NCI-H1105 (cell line): ENCODE measurements at places on chromosomes 2 and 18.

DNA sequence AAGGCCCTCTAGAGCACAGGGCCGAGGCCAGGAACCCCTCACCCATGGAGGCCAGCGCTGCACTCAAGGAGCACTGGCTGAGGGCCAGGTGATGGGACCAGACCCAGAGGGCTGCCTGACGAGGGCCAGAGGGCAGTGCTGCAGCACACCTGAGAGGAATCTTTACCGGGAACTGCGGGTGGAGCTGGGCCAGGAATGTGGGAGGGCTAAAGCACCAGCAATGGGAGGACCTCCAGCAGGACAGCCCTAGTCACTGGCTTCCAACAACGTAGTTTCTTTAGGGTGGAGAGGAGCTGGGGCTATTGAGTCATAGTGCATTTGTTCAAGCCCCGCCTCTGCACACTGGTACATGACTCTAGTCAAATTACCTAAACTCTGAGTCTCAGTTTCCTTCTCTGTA lies 143.4 kb downstream of the TMEM17 start:
- DNase-seq, result no peak

DNA sequence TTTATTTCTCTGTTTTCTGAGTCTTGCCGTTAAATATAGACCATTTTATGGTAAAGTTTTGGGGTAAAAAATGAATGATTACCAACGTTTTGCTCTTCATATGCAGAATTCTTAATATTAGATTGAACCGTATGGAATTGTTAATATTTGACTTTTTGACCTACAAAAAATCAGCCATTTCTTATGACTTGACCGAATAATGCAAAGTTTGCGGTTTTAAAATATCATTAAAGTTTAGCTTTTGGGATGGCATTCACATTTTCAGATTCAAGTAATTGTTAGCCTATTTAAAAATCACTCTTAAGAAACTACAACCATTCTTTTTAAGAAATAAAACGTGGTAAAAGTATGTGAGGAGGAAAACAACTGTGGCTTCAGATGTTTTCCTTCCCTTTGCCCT lies 138.0 kb downstream of the HAUS1 start:
- no peak for DNase-seq

DNA sequence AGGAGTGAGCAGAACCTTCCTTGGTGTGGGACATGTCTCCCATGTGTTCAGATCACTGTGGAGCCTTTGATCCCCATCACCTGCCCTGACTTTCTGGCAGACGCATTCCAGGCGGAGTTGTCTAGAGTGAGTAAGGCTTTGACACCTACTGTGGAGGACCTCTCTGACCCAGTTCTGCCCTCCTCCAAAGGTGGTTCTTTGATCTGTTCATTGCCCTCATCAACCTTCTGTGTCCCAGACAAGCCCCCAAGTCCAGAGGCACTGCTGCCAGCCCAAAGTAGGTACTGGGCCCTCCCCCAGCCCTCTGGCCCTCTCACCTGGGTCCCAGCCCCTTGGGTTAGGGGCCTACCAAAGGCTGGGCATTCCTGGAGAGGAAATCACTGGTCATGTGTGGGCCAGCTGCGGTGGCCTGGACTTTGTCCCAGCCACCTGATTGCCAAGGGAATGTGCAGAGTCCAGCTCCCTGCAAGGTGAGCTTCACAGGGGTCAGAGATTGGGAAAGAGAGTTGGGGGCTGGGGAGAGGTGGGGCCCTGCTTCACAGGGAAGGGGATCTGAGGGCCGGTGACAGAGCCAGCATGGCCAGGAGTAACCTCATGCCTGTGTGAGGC lies 12.1 kb upstream of the FAHD2A start:
- DNase-seq, result no peak

GRCh38 chr2:60962528-60962927 lies 55.0 kb upstream of the PEX13 start:
- no peak for DNase-seq

DNA sequence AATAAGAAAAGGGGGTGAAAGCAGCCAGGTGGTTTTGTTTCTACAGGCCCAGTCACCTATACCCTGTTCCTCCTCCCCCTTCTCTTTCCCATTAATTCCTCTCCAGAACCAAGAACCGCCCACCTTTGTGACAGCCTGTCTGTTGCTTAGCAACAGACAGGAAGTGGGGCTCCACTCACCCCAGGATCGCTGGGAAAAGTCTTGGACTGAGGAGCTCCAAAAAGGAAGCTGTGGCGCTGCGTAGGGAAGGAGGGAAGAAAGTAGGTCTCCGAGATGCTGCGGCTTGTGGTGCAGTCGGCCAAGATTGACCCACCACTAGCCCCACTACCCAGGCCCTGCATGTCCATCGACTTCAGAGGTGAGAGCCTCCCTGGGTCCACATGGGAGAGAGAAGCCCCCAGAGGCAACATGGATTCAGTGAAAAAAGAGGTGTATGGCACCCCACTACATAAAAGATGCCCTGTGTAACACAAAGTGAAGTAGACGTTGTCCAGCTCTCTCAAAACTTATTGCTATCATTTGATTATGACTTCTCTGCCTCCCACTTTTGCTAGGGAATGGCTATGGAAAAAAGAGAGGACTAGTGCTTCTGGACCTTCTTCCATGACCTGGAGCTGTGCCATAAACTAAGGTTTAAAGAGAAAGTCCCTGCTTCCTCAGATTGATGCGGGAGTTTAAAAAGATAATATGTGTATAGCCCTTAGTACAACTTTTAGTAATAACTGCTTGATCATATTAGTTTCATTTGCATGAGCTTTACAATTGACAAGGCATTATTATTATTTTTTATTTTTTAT lies at the start of gene FER1L5:
Gene FER1L5, plus strand, starts transcription at position 201 of the 797 bp plus-strand sequence. Its CDS starts 73 bp downstream, at position 274.
- DNase-seq, result no peak

GRCh38 chr2:8633186-8633734 lies 48.6 kb upstream of the ID2 start:
- DNase-seq, result no peak

- DNase-seq, result no peak
Observed at GRCh38 chr2:217108575-217109027, 248.7 kb upstream of the TNP1 start.

- DNase-seq, result no peak
Observed at GRCh38 chr2:38722271-38723061, 28.7 kb downstream of the SRSF7 start.

- no peak for DNase-seq
Observed at GRCh38 chr2:217729421-217730053, 273.3 kb downstream of the TNS1 start.

DNA sequence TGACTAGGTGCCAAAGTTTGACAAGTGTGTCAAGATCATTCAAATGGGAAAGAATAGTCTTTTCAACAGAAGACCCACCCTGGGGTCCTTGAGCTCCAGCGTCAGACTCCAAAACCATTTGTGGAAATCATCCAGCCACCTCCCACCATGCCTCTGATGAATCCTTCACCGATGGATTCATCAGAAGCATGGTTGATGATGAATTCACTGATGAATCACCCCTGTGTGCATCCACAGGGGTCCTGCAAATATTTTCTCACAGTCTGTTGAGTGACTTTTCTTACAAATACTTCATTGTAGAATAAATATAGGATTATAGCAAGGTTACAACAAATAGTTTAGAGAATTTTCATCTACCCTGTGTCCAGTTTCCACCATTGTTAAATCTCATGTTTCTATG lies 4.3 kb downstream of the UGT1A9 start:
- DNase-seq, result no peak

DNA sequence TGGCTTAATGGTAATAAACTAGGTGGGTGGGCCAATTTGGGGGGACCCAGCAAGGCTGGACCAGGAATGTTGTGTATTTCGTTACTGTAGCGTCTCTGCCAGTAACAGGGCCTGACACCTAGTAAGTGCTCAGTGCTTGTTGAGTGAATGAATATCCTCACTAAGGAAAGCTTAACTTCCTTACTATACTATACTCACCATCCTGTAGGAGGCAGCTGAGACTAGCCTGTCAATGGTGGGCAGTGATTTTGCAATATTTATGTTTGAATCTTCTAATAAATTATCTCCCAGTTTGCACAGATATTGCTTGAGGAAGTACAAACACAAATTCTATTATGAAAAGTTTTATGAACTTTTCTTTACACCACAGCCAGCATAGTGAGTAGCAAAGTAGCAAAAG lies 370.7 kb upstream of the SYT4 start:
- no peak for DNase-seq

- DNase-seq, result no peak
Observed at GRCh38 chr2:12314127-12314760, 402.5 kb upstream of the TRIB2 start.

GRCh38 chr2:170113168-170113894 lies 64.6 kb upstream of the MYO3B start:
- DNase-seq, result no peak

- DNase-seq, result no peak
Observed at GRCh38 chr2:160010361-160011145, 51.9 kb downstream of the PLA2R1 start.

GRCh38 chr2:219437141-219437540 lies 2.5 kb downstream of the SPEG start:
- DNase-seq, result no peak

DNA sequence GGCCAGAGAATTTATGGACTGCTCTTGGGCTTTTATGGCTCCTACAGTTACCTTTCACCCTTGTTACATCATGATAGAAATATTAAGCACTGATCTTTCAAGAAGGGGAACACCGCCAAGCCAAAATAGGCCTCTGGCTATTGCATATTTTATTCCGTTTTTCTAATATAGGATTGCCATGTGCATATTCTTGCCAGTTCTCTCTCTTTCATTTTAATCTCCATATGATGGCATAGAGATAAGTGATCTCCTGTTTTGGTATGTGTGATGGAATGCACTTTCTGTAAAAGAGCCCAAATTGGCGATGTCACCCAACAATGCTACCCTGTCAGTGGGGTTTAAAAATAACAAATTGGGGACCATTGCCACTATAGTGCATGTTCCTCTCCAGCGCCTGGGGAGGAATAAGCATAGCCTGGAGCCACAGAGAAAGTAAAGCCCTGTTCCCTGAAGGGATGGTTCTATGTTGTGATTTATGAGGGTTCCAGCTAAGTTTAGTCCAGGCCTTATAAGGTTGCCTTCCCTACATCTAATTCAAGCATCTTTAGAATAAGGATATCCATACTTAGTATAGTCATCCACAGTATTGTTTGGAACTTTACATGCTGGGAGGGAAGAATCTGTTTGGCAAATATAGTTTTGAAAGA lies 26.9 kb downstream of the CMPK2 start:
- no peak for DNase-seq

- DNase-seq, result no peak
Observed at GRCh38 chr2:67645280-67646138, 248.4 kb downstream of the ETAA1 start.

DNA sequence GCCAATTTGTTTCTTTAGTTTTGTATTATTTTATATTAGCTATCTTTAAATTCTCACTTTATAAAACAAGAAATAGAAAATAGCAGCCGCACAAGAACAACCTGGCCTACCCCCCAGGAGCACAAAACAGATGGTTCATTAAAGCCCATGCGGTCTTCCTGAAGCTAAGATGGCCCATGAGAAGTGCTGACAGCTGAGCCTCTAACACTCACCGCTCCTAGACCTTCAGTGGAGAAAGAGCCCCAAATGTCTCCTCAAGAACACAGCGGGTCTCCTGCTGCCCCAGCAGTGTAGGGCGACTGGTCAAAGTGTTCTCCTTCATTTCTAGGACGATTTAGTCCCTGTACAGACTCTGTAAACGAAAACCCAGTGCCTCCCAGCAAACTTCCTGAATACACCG lies 45.1 kb downstream of the LPIN2 start:
- DNase-seq, result no peak

DNA sequence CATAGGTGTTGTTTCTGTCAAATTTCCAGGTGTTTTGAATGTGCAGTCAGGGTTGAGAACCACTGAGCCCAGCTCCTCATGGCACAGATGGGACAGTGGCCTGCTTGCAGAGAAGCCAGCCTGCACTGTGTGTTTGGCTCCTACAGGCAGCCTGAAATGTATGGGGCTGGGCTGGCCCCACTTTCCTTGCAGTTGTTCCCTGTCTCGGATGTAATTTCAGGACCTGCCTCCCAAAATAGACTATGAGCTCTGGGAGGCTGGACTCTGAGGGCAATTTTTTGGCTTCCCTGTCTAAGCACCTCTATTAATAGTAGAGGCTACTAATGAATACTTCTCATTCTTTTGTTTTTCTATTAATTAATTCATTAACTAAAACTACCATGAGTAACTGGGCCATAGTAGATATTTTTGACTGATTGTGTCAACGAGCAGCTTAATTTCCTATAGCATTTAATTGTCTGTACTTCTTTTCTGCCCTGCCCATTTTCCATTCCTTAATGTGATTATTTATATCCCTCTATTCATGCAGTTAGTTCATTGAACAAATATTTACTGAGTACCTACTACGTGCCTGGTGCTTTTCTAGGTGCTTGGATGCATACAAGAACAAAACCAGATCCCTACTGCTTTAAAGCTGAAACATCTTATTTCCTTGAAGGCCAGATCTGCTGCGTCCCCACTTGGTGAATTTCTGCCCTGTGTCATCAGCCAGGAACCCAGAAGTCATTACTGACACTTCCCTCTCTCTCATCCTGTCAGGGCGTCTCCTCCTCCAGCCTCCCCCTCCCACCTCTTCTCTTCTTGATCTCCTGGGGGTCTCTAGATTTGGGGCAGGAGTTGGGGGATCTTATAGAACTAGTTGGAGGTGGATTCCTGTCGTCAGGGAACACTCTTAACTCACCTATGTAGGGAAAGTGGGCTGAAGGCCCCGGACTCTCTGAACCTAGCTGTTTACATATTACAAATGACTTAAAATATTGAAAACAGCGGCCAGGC lies 16.3 kb downstream of the DYSF start:
- no peak for DNase-seq

GRCh38 chr18:58026395-58026794 lies 17.6 kb upstream of the NEDD4L start:
- DNase-seq, result no peak

- no peak for DNase-seq
Observed at GRCh38 chr2:142467321-142467720, 336.5 kb upstream of the LRP1B start.

GRCh38 chr2:17788773-17789172 lies 27.5 kb upstream of the MSGN1 start:
- DNase-seq, result no peak

- DNase-seq, result no peak
Observed at GRCh38 chr2:201152517-201152916, 30.4 kb upstream of the CASP10 start.

DNA sequence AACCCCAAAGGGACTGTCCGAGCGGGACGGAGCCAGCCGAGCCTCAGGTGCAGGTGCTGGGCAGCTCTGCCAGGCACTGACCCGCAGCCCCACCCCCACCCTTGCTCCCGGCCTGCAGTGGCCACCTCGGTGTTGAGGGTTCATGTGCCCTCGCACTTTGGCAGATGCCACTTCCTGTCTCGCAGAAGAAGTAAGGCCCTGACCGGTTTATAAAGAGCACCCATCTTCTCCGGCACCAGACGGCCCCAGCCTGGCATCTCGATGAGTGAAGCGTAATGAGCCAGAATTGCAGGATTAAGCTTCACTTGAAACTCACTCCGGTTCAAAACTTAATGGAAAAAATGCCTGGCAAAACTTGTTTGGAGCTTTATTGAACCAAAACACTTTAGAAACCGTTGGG lies 10.9 kb upstream of the NFATC1 start:
- no peak for DNase-seq

GRCh38 chr2:204576362-204576979 lies 31.2 kb downstream of the PARD3B start:
- DNase-seq, result no peak
